GDM1 (cell line): ENCODE measurements at places on chromosomes 5 and 9.

GRCh38 chr9:114247077-114247476, 75.8 kb upstream of the ORM1 start:
- DNase-seq: no peak

- DNase-seq: no peak
Observed at GRCh38 chr9:133990366-133991213, 1.5 kb downstream of the VAV2 start.

DNA sequence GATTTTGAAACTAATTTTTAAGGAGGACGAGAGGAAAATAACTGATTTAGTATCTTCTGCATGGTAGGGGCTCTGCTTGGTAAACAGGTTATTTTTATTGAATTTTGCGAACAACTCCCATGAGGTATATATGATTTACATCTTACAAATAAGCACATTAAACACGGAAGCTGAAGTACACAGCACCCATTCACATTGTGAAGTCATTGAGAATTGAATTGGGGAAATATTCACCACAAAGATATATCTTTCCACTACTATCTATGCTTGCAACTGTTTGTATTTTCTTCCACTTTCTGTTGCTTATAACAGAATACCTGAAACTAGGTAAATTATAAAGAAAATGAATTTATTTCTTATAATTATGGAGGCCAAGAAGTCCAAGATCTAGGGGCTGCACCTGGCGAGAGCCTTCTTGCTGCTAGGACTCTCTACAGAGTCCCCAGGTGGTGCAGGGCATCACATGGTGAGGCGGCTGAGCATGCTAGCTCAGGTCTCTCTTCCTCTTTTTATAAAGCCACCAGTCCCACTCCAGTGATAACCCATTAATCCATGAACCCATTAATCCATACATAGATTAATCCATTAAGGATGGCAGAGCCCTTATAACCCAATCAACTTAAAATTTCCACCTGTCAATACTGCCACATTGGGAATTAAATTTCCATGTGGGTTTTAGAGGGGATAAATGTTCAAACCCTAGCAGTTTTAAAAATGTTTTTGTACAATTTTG, 79.0 kb upstream of the ZNF608 start:
- no peak for DNase-seq

- no peak for DNase-seq
Observed at GRCh38 chr9:136200424-136200823, 4.5 kb downstream of the LHX3 start.

- no peak for DNase-seq
Observed at GRCh38 chr5:145983446-145983845, 47.1 kb downstream of the SH3RF2 start.

DNA sequence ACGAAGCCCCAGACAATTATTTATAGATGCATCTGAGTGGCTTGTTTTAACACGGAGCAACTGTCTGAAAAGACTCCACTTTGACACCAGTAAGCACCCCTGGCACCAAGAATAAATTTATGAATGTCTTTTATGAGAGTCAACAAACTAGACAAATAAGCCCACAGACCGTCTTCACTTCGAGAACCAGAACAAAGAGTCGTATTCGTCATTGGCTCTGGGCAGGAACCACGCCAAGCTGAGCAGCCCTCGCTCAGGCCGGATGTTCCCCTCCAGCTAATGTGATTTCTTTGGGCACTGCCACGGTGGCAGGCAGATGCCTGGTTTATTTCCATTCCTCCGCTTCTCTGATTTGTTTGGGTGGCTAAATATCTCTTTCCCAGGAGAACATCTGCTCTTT, 91.9 kb upstream of the STC2 start:
- DNase-seq: no peak

DNA sequence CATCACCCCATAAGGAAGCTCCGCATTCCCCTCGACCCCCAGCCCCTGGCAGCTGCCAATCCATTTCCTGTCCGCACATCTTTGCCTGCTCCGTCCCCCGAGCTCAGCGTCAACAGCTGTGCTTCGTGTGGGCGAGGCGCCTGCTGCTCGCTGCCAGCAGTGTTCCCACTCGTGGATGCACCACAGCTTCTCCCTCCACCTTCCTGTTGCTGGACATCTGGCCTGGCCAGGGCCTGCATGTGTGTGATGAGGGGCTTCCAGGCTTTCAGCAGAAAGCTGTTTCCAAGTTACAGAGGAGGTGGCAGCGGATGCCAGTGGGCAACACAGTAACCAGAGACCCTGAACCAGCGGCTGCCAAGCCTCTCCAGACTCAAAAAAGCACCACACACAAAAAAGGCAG, 86.0 kb downstream of the PRRT1B start:
- DNase-seq: no peak

- DNase-seq: no peak
Observed at GRCh38 chr5:2886531-2886930, 135.1 kb upstream of the IRX2 start.

DNA sequence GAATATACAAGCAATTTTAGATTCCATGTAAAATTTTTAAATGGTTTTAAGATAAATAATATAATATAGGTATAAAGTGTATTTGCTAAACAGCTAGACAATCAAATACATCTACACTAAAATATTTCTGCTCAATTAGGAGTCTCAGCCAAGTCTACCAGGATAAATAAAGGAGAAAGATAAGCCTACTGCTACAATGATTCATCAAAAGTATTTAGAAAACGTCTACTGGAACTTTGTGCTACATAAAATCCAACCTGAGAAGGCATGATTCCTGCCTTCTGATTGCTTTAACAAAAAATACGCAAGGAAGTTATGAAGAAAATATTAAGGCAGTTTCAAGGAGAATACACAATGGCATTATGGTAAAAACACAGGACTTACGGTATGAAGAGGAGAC, 570.6 kb downstream of the EFNA5 start:
- no peak for DNase-seq

- no peak for DNase-seq
Observed at GRCh38 chr5:112923148-112923917, 1.3 kb upstream of the REEP5 start.
